Left renal pelvis (tissue), 4 donors: ENCODE measurements at places on chromosomes 4 and X.

- no peak for DNase-seq
Observed at GRCh38 chr4:163679189-163679588, 184.7 kb downstream of the TMA16 start.

DNA sequence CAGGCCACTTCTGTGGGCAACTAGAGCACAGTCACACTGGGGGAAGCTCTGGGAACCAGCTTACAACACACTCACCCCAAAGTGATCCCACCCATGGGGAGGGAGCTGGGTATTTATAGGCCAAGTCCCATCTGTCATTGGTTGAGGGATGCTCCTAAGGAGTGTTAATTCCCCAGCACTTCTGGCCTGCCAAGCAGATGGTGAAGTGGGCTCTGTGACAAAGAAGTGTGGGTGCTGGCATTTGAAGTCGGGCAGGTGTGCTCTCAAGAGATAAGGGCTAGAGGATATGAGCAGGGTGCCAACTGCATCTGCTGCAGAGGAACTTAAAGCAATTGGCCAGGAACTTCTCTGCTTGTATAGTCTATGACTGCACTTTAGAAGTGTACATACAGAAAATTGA lies 30.9 kb downstream of the PTCHD1 start:
- DNase-seq = no peak

- no peak for DNase-seq
Observed at GRCh38 chr4:8545439-8545765, 34.8 kb upstream of the GPR78 start.

GRCh38 chr4:38034986-38035882 lies 75.0 kb downstream of the PTTG2 start:
- DNase-seq = no peak

- no peak for DNase-seq
Observed at GRCh38 chr4:185344743-185345538, 50.8 kb downstream of the LRP2BP start.
